Foreskin fibroblast (primary cell): ENCODE measurements at places on chromosomes 4 and X.
A peak's percentile ranks its signal among the peaks of the same experiment; 100 is the strongest.

DNA sequence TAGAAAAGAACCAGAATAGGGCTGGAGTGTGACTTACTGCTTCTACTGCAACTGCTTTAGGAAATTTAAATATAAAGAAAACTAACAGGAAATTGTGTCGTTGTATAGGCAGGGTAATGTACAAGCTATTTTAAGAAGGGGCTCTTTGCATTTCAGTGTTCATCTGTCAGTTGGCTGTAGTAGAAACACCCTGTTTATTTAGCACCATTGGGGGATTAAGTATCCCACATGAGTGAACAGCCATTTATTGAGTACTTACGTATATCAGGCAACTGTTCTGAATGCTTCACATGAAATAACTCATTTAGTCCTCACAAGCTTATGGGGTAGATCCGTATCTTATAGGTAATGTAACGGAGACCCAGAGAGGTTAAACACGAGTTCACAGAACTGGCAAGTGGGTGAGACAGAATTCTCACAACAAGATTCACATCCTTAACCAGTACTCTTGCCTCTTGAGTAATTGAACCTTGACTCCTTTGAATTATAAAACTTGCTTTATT is 23.9 kb downstream of the STIM2 start:
- no peak for DNase-seq

GRCh38 chrX:122788216-122788615 is 395.9 kb upstream of the GRIA3 start:
- no peak for DNase-seq

- DNase-seq: peak; percentile 36
These were observed 16.4 kb downstream of the LSM6 start for GRCh38 chr4:146191766-146192458.

DNA sequence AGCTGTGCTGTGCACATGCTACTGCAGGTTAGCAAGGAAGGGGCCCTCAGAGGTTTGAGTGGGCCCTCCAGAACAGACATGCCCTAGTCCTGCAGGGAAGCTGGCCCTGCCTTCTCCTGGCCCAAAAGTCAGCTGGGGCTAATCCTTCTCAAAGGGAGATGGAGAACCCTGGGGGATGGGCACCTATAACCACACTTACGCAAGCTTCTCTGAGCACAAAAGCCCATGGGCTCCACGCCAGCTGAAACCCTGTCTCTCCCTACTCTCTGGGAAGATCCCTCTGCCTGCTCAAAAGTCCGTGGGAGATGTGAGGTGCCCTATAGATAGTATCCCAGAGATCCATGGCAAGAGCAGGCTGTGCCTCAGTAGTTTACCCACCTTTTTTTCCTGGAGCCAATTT is 58.9 kb upstream of the DKK2 start:
- DNase-seq: peak; percentile 30

DNA sequence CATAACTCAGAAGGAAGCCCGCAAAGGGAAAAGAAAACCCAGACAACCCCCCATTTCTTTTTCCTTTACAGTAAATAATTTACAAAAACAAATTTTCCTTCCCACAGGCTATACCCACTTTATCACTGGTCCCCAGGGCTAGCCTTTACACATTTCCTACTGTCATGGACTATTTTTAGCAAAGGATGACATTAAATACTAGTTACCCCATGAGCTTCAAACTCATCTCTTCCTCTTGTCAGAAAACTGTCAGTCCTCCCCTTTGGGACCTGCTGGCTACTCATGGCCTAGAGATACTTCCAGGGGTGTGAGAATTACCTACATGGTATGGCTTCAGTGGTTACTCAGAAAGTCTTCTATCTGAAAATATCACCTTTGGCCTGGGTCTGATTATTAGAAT is 11.9 kb downstream of the TSC22D3 start:
- no peak for DNase-seq

GRCh38 chr4:1542516-1543320 is 136.5 kb upstream of the NKX1-1 start:
- DNase-seq: no peak

GRCh38 chrX:40099055-40099958 is 1.5 kb upstream of the BCOR start:
- peak; percentile 40 for DNase-seq

DNA sequence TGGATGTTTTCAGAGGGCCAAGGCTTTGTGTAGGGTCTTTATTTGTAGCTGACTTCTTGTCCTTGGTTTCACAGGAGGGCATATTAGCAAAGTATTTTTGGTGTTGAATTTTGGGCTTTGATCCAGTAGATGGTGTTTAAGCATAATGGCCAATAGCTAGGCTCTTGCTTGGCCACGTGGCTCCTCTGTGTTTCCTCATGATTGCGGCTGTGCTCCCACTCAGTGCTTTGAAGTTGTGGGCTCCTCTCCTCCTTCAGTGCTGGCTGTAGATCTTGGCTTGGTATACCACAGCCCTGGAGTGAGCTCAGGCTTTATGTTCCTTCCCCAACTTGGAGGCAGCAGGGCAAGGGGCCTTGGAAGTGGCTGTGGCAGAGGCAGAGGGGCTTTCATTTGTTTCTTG is 107.2 kb upstream of the CENPE start:
- DNase-seq: no peak

GRCh38 chr4:15638418-15638817 is 16.7 kb downstream of the FBXL5 start:
- no peak for DNase-seq

DNA sequence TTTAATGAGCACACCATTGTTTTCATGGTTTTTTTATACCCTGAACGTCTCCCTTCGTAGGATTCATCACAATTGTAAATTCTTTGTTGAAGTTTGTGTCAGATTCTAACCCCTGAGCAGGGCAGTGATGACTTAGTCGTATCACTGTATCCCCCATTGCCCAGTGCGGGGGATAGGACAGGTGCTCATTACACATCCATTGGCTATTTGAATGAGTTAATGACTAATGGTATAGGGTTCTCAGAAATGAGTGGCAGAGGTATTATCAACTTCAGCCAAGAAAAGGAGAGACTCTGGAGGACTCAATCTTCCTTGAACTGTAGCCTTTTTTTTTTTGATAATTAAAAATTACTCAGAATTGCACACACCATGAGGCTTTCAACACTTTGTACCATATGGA is 64.6 kb downstream of the SYNPO2 start:
- no peak for DNase-seq

DNA sequence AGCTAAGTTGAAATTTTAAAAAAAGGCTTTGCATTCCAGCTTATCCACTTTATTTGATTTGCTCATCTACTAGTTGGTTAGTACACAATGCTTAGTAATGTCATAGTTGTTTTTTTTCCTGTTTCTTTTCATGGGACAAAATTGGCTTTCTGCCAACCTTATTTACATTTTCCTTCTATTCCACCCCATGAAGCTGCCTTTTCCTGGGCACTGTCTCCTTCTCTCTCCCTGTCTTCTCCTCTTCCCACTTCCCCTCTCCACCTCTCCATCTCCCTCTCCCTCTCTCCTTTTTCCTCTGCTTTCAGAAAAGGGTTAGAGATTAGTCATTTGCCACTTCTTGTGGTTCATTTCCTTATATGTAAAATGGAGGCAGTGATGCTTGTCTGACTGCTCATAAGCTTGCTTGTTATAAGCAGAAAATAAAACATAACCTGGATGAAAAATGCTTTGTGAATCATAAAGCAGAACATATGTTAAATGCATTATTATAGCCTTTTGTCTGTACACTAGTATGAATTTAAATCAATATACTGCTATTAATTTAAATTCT is 181.9 kb downstream of the CEP135 start:
- DNase-seq: no peak

GRCh38 chr4:142614621-142615323 is 231.3 kb downstream of the INPP4B start:
- peak; percentile 60 for DNase-seq
